ENCODE measurements at places on chromosomes 11 and 22.

DNA sequence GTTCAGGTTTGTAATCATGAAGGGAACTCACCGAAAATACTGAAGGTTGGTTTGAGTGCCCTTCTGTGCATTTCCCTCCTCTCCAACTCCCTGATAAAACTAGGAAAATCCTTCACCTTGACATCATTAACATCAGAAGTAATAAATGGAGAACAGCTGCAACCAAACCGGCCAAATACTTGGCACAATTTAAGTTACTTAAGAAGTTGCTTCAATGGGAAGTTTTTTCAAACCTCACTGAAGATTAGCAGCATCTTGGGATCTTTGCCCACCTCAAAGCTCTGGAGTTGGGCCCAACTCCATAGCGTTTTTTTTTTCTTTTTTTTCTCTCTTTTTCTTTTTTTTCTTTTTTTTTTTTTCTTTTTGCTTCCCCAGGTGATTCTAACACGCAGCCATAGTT is 784.8 kb downstream of the KCNA4 start:
- no peak for DNase-seq

DNA sequence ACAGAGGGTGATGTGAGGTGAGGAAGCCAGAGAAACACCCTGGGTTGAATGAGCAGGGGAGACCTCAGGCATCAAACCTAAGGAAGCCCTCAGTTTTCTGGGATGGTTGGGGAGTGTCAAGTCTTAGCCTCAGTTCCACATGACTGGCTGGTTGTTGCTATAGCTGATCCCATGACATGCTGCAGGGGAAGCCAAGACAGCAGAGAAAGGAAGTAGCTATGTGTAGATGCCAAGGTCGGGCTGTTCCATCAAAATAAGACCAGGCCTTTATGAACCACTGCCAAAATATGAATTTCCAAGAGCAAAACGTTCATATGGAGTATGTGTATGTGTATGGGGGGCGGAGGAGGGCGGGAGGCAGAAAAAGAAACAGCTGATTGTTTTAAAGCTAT is 11.6 kb downstream of the CD59 start:
- DNase-seq: no peak

DNA sequence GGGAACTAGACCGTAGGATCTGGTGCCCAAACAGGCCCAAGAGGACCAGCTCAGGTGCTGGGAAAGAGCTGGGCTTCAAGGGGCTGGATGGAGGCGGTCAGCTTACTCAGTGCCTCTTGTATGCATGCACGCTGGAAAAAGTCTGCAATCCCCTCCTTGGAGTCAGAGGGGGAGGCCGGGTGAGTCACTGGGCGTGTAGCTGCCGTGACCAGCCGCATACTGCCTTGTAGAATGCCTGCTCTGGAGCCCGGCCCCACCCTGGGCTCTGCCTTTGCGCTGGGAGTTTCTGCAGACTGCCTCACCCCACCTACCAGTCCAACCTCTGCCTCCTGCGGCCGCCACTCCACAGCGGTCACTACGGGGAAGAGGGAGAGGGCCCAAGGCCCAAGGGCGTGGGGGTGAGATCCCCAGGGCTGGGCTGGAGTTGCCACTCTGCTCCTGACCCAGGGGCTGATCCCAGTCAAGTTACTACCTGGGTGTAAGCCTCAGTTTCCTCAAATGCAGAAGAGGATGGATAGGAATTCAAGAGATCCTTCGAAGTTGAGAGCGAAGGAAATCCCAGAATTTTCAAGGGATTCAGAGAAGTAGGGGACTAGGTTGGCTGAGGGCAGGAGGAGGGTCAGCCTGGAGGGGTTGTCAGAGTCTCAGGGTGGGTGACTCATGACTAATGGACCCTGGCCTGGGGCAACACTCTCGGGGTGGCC is 4.2 kb downstream of the MRGPRF start:
- DNase-seq: no peak

DNA sequence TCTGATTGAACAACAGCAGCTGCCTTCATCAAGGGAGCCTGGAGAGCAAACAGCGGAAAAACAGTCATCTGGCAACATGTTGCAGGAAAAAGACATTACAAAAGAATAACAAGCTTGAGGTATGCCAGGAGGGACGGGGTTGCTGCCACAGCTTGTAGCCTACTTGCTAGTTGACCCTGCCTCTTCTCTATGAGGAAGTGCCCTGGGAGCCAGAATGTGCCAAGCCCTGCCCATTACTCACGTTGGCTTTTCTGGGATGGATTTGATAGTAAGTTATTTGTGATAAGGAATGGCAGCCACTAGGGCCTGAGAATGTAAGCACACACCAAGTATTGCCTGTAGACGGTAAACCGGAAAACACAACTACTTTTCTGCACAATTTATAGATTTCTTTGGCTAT is 113.5 kb upstream of the KIRREL3 start:
- no peak for DNase-seq

- no peak for DNase-seq
Observed at GRCh38 chr11:90242894-90243416, 20.1 kb upstream of the CHORDC1 start.

GRCh38 chr22:50314455-50315288 is 7.2 kb upstream of the PLXNB2 start:
- DNase-seq: no peak

- peak; percentile 91 for DNase-seq
Observed at GRCh38 chr11:75563978-75564552, 2.0 kb downstream of the SERPINH1 start.

GRCh38 chr11:22244986-22245592 is 52.2 kb downstream of the ANO5 start:
- peak; percentile 79 for DNase-seq

DNA sequence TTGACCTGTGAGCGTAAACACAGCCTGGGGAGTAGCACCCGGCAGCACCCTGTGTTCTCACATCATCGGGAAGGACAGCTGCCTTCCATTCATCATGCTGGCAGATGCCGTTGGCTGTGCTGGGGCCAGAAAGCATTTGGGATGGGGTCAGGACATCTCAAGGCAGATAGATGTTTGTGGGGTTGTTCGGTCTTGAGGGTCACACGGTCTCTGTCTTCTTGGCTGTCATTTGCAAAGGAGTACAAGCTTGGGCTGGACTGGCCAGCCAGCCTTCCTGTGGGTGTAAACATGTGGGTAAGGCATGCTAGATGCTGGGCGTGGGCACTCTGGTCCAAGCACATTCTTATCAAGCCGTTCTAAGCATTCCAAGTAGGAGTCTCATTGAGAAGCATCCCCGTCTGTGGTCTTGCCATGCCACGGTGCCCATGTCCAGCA is 81.4 kb downstream of the TBC1D22A start:
- no peak for DNase-seq
